Bone marrow (tissue), 2 donors: ENCODE measurements at places on chromosomes 4 and X.
A peak's percentile ranks its signal among the peaks of the same experiment; 100 is the strongest.

DNA sequence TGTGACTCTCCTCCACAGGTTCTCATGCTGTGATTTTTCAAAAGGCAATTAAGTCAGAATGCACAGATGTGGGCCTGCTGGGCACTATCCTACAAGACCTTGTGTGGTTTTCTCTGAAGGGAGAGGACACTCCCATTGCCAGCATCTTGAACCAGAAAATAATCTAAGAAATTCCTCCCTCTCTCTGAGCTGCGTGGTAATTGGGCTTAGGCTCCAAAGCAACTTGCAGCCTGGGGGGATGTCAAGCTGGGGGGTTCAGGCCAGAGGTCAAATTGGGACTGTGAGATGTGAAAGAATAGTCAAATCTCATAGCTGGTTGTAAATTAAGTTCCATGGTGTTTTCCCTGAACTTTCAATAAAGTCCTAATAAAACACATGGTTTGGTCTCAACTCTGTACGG is 350.6 kb upstream of the SLC7A11 start:
- DNase-seq: no peak

DNA sequence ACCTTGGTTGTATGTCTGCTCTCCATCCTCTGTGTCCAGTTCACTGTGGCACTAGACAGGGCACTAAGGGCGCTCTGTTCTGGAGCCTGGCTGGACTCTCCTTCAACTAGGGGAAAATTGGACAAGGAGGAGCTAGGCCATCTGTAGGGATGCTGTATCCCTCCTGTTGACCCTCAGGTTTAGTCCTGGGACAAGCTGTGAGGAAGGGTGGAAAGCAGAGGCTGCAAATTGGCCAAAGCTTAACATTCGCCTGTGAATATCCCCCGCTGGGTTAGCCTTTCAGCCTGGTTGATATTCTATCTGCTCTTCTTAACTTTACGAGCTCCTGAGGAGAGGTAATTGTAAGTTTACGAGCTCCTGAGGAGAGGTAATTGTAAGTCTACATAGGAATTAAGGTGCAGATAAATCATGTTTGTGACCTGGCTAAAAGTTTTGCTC is 64.4 kb upstream of the ENPEP start:
- DNase-seq: no peak

- no peak for DNase-seq
Measured at GRCh38 chr4:54230484-54231418, 1.7 kb downstream of the PDGFRA start.

- DNase-seq: peak; percentile 46
Measured at GRCh38 chr4:163556177-163556576, 61.7 kb downstream of the TMA16 start.
